ENCODE measurements at places on chromosomes 7 and 10.

GRCh38 chr10:50511492-50512213, 112.1 kb downstream of the SGMS1 start:
- DNase-seq = no peak

- no peak for DNase-seq
Observed at GRCh38 chr7:156732091-156732625, 91.6 kb downstream of the RNF32 start.

- no peak for DNase-seq
Observed at GRCh38 chr10:86264481-86265231, 101.9 kb downstream of the GRID1 start.

DNA sequence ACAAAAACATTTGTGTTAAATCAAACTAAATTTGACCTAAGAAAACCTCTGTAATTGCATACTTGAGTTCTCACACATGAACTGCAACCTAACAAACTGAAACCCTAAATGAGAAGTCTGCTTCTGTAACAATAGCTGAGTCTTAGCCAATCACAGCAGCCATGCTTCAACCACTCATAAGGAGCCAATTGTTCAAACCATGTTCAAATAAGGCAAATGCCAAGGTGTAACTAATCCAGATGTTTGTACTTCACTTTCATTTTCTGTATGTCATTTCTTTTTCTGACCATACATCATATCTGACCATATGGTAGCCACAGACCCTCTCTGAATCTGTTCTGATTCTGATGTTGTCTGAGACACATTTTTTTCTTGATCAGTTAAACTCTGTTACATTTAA, 47.5 kb upstream of the ANTXRL start:
- DNase-seq = no peak

- peak; percentile 76 for DNase-seq
Observed at GRCh38 chr7:26278770-26279169, 12.9 kb upstream of the SNX10 start.

DNA sequence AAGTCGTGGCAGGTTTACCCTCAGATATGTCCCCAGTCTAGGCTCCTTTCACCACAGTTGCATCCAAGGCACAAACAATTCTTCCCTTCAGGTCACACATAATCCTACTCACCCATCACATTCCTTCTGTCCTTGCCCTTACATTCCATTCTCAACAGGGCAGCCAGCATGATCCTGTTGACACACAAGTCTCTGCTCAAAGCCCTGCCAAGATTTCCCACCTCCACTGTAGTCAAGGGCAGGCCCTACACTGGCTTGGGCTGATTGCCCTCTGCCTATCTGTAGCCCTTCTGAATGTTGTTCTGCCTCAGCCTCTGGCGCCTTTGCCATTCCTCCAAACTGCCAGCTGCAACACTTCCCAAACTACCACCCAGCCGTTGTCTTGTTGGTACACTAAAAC, 187.9 kb upstream of the AKR1E2 start:
- no peak for DNase-seq

DNA sequence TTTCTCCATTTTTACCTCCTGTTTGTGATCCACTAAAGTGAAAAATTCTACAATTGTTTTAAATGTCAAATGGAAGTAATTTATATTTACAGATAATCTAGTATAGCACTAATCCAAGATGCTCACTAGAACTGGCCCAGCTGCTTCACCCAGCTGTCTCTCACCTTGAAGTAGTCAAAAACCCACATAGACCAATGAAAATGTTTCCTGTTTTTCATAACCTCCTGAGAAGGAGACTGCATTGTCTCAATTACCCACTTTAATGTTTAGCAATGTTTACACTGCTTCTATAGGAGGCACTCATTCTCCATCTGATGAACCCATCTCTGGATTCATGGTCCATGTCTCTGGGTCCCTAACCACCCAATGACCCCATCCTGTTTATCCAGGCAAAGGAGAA, 56.1 kb upstream of the ADO start:
- no peak for DNase-seq

- no peak for DNase-seq
Observed at GRCh38 chr10:89158446-89158845, 48.7 kb downstream of the CH25H start.

GRCh38 chr10:133335246-133336117, 1.2 kb downstream of the CALY start:
- peak; percentile 66 for DNase-seq

- DNase-seq = peak; percentile 74
Observed at GRCh38 chr10:16909961-16910792, 93.0 kb upstream of the RSU1 start.
